Activated CD4-positive, alpha-beta memory T cell treated with anti-CD3 and anti-CD28 coated beads for 36 hours (primary cell): ENCODE measurements at places on chromosomes 4 and X.

GRCh38 chr4:66091786-66092185, 421.5 kb upstream of the EPHA5 start:
- no peak for DNase-seq

DNA sequence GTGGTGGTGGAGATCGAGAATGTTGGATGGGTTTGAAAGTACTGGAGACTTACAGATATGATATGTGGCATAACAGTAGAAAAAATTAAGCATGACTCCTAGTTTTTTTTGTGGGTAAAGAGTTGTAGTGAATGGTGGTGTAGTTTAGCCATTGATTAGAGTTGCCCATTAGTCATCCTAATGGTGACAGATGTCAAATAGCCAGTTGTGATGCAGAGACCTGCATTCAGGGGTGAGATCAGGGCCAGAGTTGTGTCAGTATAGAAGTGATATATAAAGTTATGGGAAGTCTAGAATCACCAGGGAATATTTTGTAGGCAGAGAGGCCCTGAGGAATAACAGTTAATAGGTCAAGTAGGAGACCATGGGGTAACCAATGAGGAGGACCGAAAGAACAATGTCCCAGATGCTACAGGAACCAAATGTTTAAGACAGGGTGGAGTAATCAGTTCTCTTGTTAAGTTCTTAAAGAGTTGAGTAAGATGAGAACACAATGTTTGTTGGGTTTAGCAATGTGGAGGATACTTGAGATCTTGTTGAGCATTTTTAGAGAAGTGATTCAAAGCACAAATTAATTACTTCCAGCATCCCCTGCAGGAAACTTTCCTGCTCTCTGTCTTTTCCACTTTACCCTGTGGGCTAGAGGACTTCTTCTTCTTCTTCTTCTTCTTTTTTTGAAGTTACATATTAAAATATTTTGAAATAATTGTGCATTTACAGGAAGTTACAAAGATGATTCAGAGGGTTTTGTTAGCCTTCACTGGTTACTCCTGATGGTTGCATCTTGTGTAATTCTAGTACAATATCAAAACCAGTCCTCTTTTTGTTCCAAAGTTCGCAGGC, 13.3 kb downstream of the SGMS2 start:
- no peak for DNase-seq

- DNase-seq: no peak
Observed at GRCh38 chrX:10157032-10157341, 212 bp downstream of the CLCN4 start.

DNA sequence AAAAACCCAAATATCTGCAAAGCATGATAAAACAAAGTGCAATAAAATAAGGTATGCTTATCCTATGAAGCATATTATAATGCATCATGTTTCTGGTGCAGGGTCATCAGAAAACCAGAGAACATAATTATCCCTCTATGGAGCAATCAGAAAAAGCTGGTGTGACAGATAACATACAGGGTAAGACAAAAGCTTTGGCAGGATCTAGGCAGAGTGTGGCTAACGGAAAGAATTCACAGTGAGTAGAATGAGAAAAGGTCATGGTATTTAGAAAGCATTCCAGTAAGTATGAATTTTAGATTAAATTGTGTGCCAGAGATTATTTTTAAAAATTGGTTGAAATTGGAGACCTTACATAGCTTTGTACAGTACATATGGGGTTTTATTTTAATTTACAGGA, 29.0 kb upstream of the UGT2B4 start:
- no peak for DNase-seq

DNA sequence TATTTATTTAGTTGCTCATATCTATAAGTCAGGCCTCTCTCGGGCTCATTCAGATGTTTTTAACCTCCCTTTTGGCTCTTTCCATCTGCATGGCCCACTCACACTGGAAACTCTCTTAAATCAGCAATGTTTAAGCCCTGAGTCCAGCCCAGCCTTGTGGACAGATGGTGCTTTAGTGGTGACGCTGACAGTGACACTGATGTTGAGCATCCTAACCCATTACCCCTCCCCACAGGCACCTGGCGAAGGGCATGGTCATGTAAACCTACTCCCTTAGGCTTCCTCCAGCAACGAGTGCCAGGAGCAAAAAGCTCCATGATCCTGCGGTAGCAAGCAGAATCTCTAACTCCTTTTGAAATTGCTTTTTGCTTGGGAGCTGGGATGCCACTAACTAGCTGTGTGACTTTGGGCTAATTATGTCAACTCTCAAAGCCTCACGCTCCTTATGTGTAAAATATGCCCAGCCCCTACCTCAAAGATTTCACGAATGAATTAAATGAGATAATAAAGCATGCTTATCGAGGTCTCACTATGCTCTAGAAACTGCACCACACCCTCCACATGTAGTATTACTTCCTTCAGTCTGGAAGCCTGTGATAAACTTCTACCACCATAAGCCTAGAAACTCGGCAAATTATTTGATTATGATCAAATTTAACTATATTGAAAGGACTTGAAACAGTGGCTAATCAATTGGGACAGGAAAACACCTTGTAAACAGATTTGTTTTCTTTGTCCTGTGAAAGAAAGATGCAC, 569.4 kb downstream of the BCOR start:
- DNase-seq: no peak

- no peak for DNase-seq
Observed at GRCh38 chr4:181140037-181140603, 1103.1 kb upstream of the TENM3 start.

DNA sequence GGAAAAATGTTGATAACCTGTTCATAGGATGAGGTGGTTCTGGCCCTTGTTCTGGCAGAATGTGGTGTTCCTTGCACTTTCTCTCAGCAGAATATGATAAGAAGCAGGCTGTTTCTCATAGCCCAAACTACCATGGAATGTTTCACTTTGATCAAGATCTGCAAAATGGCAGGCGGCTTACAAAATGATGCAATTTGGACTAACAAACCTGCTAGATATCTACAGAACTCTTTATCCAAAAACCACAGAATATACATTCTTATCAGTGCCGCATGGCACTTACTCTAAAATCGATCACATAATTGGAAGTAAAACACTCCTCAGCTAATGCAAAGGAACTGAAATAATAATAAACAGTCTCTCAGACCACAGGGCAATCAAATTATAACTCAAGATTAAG, 55.9 kb upstream of the ABCB7 start:
- no peak for DNase-seq

DNA sequence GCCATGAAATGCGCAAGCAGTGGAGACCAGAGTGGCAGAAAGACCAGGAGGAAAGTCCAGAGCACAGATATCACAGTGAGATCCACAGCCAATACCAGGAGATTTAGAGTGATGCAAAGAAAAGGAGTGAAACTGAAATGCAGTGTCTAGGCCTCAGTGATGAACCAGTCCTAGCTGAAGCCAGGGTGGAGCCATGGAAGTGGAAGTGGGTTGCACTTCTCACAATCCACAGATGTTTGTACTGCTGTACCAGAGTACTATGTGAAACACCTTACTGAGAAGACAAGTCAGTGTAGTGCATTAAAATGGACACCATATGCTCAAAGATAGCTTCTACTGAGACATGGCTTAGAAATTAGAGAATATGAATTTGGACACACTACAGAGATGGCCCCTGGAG, 403.3 kb downstream of the HNRNPD start:
- DNase-seq: no peak

DNA sequence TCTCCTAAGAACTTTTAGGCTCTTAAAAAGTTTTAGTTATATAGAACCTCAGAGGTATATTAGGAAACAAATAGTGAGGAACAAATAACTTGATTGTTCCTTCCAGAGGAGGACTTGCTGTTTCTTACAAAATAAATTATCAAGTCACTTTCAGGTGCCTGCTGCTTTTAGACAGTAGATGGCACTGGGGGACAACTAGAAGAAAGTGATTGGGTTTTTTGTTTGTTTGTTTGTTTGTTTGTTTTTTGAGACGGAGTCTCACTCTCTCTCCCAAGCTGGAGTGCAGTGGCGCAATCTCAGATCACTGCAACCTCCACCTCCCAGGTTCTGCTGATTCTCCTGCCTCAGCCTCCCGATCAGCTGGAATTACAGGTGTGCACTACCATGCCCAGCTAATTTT, 35.4 kb upstream of the CDKL5 start:
- DNase-seq: no peak
